ENCODE measurements at places on chromosomes 12 and 14.

DNA sequence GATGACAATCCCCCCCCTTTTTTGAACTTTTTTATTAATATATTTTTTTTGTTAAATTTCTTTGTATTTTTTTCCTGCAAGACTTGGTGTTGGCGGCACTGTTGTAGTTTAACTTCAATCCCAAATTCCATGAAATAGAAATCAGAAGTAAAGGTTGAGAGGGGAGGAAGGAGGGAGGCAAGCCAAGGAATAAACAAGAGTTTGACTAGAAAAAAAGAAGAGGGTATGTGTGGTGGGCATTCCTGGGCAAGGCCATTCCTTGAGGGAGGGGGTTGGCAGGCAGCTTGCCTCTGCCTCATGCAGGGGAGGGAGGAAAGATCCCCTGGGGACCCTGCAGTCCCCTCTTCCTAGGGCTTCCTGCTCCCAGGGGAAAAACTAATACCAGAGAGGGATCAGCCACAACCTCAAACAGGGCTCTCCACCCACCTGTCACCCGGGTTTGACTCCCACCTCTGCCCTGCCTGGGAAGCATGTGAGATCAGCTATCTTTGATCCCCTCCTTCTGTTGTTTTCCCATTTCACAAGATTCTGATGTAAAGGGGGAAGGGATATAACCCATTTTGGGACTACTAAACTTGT is 519 bp upstream of the AP1G2 start:
- DNase-seq = no peak

DNA sequence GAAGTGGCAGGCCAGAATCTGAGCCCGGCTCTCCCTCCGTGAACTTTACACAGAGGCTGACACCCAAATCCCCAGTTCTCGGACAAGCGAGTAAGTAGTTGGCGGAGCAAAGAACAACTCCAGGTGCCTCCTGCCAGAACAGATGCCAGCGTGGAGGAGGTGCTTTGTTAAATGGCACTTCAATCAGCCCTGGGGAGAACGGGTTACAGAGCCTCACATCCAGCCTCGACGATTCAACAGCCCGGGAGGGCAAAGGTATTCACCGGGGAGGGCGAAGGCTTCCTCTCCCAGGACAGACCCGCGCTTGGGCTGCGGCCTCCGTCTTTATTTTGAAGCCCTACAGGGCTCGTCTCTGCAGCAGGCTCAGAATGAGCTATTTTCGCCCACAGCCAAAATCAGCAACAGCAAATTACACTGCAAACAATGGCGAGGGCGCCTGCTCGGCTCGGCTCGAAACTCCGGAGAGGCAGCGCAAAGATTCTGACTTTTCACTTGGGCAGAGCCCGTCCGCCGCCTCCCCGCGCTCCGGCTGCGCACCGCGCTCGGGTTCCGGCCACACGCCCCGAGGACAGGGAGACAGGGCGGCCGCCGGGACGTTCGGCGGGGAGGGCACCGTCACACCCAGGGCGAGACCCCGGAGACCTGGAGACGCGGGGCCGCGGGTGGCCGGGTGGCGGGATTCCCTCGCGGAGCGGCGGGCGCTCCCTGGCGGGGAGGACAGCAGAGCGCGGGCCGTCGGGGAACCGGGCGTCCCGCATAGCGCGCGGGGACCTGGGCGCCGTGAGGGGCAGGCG is 811 bp downstream of the TMCC3 start:
- DNase-seq = no peak

DNA sequence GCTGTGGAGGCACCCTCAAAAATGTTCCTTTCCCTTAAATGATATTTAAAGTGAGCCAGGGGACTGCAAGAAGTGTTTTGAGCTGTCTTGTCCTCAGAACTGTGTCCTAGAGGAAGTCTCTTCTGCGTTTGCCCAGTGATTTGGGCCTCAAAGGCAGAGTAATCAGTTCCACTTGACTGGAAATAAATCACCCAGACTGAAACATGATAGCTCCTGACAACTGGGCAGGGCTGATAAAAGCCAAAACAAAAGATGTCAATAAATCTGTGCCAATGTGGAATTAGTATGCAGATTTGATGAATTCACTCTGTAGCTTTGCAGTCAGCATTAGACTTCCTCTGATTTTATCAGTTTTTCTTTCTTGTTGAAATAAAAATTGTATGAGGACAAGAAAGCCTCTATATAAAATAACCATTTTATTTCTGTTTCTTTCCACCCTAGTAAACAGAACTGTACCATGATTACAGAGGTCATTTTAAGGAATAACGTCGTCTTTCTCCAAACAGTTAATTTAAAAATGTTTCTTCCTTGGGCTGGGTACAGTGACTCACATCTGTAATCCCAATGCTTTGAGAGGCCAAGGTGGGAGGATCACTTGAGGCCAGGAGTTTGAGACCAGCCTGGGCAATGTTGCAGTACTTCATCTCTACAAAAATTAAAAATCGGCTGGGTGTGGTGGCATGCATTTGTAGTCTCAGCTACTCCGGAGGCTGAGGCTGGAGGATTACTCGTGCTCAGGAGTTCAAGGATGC is 180.8 kb downstream of the ERC1 start:
- peak; percentile 23 for DNase-seq

GRCh38 chr14:85479306-85479705 is 50.6 kb upstream of the FLRT2 start:
- DNase-seq = peak; percentile 45

GRCh38 chr12:115672086-115672485 is 605.4 kb downstream of the MED13L start:
- peak; percentile 83 for DNase-seq

DNA sequence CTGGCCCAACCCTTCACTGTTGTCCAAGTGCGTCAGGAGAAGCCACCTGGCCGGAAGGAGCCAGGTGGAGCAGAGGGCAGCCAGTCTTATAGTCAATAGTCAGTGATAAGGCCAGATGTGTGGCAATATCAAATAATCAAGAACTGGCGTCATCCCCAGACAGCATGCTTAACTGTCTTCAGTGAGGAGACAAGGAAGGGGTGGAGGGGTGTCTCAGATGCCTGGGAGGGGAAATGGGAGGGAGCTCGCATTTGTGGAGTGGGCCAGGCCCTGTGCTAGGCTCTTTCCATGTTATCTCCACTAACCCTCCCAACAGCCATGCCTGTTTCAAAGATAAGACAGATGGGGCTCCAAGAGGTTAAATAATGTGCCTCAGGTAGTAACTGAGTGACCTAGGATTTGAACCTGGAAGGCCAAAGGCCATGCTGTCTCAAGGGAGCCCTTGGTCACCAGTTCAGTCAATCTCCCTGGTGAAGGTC is 48.9 kb upstream of the FOS start:
- no peak for DNase-seq

DNA sequence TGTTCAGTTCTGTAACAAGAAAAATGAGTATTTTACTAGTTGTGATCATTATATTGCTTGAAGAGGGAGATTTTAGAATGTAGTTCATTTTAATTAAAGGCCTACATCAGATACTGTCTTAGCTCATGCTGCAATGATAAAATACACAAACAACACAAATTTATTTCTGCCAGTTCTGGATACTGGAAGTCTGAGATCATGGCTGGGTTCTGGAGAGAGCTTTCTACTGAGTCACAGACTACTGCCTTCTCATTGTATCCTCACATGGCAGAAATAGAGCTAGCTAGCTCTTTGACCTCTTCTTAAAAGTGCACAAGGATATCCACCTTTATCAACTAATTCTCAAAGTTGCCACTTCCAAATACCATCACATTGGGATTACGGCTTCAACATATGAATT is 53.8 kb downstream of the MIS18BP1 start:
- no peak for DNase-seq

GRCh38 chr14:82341261-82341810 is 807.7 kb upstream of the SEL1L start:
- DNase-seq = no peak

- DNase-seq = no peak
Observed at GRCh38 chr12:52910248-52910883, 5.5 kb upstream of the KRT8 start.

DNA sequence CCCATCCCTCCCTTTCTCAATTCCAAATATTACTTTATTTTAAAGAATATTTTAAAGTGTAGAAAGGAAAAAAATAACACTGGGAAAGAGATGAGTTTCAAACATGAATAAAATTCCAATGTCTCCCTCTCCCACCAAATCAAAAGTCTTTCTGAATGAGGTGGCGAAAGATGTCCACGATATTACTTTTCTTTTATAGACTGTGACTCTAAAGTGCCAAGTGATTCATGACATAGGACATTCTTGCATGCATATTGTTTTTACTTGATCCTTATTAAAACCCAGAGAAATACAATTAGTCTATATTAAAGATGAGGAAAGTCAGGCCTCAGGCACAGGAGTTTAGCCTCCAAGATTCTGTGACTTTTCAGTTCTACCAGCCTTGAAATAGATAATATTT is 16.0 kb upstream of the LUM start:
- no peak for DNase-seq

DNA sequence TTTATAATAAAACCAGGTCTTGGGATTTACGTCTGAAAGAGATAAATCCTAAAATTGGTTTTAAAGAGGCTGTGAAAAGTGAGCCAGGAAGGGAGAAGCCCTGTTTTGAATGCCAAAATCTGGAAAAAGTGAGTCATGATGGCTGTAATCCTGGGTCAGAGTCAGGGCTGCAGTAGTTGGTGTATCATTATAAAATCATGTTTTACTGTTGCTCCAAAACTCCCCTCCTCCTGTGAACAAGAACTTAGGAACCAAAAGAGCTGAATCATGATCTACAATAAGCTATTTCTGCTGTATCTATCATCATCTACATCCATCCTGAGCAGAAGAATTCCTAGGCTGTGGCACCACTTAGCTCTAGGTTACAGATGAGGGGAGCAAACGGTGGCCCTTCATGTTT is 79.3 kb downstream of the LMO3 start:
- no peak for DNase-seq

- DNase-seq = peak; percentile 87
Observed at GRCh38 chr12:120978296-120979219, at the start of gene HNF1A. TSS of gene HNF1A (plus strand) at chr12:120978543. CDS start at chr12:120978769, 226 bp downstream.

DNA sequence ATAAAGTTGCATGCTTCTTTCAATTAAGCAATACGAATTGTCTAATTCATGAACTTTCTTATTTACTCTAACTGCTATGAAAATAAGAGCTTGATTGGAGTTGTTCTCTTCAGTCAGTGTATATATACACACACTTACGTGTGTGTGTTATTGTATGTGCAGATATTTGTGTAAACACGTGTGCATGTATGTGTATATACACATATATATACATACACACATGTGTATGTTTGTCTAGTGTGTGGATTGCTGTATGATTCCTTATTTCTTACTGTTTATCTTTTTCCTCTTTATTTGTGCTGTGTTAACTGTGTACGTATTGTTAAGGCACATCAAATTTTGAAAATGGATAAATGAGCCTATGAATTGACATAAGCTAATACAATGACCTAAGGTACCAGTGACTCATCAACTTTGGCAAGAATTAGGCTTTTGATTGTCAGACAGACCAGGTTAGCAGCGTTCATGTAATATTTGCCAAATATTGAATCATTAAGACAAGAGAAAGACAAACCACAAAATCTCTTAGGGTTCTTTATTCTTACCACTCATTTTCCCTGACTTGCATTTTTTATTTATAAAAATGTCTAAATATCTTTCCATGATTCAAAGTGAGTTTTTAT is 423.9 kb downstream of the SOX5 start:
- no peak for DNase-seq
